Stimulated activated CD4-positive, alpha-beta T cell treated with anti-CD3 and anti-CD28 coated beads, Interleukin-2, amount 100 ng/mL, for 4 hours (primary cell): ENCODE measurements at places on chromosomes 4 and X.

DNA sequence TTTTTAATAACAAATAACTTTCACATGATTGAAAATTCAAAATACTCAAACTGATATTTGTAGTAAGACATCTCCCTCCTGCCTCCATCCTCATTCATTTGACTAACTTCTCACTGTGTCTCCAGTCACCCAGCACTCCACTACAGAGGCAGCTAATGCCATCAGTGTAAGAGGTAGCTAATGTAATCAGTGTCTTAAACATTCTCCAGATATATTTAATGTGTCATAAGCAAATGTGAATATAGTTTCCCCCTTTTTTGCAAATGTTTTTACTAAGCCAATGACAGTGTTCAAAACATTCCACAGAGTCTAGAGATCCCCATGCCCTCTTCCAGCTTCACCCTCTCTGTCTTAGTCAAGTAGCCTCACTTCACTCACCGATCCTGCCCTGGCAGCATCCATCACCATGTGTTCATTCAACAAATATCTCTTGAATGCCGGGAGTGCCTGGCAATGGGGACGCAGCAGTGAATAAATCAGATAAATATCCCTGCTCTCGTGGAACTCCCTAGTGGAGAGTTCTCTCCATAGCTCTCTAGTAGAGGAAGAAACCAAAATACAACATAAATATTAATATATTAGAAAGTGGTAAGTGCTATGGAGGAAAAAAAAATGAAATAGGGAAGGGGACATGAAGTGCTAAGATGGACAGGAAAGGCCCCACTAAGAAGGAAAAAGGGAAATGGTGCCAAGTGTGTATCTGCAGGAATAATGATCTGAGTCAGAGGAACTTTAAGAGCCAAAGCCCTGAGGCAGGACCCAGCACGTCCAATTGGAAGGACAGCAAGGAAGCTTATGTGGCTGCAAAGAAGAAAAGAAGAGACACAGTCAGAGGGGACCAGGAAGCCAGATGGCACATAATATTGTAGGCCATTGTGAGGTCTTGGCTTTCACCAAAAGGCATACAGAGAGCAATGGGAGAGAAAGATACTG is 18.7 kb downstream of the SCFD2 start:
- DNase-seq: no peak

DNA sequence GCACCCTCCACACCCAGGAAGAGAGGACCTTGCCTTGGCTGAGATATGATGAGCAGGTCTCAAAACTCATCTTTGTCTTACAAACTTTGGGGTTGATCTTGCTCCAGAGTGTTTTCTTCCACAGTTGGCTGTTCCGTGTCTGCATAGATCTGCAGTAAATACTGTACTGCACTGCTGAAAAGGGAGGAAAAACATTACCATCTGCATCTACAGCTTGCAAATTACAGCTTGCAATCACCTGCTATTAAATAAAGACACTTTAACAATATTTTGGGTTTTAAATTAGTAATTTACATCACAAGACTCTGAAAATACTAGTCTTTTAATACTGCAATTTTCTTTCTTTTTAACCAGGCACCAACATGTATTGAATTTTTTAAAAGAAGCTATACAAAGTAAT is 499.5 kb downstream of the STIM2 start:
- no peak for DNase-seq

DNA sequence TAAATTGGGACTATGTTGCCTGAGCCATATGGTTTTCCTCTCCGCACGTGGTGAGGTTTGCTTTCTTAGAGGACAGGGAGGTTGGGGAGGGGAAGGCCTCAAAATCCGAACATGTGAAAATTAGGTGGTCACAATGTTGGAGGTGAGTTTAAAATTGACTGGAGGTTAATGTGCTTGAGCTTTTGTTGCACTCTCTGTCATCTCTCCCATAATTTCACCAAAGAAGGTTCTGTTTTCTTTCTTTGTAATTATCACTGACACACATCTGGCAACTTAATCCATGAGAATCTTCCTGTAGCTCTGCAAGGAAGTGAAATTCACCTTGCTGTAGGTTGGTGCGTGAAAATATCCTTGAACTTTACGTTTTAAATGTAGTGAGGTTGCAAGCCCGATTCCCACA is 225.5 kb downstream of the PDGFC start:
- no peak for DNase-seq

- peak; percentile 6 for DNase-seq
Measured at GRCh38 chrX:75746891-75747639, 38.0 kb downstream of the MAGEE2 start.

DNA sequence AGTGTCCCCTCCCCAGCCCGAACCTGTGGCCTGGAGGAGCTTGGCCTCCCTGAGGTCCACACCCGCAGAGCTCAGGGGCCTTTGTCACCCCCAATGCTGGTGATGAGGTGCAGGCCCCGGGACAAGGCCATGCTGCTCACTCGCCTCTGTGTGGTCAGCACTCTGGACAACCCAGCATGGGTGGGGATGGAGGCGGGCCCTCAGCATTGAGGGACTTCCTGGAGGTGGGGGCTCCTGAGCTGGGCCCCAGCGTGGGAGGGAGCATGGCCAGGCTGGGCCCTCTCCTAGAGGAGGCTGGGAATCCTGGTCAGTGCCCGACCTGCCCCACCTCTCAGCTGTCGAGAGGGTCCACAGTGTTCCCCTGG is 30.6 kb downstream of the TACC3 start:
- DNase-seq: no peak

DNA sequence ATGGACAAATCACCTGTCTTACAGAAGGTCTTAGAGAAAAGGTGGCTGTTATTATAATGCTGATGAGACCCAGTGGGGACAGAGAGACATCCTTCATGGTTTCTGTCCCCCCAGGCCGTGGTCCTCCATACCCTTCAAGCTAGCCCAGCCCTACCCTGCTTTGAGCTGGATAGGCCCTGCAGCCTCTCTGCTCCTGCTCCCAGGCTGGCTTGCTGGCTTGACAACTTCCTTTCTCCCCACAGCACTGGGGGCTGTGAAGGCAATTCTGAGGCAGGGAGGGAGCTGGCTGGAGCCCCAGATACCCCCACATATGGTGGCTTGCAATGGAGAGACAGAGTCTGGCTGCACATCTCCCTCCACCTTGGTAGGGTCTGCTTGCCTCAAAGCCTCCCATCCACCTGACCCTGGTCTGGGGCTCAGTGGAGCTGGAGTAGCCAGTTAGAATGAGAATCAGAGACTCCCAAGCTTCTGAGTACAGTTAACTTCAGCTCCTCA is 118.2 kb downstream of the PJA1 start:
- no peak for DNase-seq

- DNase-seq: no peak
Measured at GRCh38 chr4:184439856-184440594, 34.3 kb downstream of the IRF2 start.

GRCh38 chrX:23999671-24000070 is 27.3 kb downstream of the KLHL15 start:
- DNase-seq: no peak

DNA sequence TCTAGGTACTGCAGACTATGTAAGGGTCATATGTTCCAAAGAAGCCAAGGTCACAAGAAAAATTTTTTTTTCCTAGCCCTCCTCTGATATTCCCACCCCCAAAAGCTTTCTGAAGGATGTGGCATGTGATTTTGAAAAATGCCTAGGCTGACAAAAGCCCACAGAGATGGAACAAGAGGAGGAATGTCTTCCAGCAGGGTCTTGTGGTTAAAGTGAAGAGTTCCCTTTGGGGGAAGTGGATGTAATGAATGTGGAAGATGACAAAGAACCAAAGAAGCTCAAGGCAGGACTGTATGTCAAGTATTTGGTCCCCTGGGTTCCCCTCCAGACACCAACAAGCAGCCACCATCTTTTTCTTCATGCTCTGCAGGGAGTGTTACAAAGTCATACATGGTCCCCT is 268.8 kb downstream of the BCOR start:
- no peak for DNase-seq

DNA sequence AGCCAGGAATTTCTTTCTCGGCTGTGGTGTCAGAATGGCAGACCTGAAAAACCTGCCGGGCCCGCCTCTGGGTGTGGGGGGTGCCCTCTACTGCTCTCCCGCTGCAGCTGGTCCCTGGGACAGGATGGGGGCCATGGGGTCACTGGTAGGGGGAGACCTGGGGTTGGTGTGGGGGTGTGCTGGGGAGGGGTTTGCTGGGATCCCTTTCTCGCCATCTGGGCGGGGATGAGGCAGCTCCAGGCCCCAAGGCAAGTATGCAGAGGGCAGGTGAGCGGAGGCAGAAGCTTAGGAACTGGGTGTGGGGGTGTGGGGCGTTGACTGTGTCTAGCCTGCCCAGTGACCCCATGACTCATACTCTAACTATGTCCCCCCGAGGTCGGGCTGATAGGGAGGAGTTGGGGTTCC is 884 bp downstream of the CCDC120 start:
- DNase-seq: no peak
